NCI-H187 (cell line): ENCODE measurements at places on chromosomes 11 and 22.

DNA sequence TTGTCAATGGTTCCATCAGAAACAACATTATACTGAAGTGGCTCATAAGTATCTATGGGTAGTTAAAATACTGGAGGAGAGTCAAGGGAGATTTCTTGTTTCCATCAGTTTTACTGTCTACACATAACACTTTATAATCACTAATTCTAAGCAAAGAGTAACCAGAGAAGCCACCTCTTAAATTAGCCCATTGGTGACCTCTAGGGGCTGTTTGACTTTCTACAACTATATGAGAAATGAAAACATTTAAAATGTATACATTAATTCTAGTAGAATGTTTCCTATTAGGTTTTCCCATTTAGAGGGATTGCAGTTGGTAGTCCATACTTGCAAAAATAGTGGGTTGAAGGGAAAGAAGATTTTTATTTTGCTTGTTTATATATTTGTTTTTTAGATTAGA lies 504.3 kb downstream of the FAM181B start:
- DNase-seq: no peak

GRCh38 chr11:130478881-130479280 lies 30.4 kb downstream of the ADAMTS15 start:
- no peak for DNase-seq

GRCh38 chr11:78391424-78391823 lies 26.2 kb downstream of the GAB2 start:
- DNase-seq: no peak

- no peak for DNase-seq
Measured at GRCh38 chr22:48586799-48587185, 1240.9 kb downstream of the BRD1 start.

DNA sequence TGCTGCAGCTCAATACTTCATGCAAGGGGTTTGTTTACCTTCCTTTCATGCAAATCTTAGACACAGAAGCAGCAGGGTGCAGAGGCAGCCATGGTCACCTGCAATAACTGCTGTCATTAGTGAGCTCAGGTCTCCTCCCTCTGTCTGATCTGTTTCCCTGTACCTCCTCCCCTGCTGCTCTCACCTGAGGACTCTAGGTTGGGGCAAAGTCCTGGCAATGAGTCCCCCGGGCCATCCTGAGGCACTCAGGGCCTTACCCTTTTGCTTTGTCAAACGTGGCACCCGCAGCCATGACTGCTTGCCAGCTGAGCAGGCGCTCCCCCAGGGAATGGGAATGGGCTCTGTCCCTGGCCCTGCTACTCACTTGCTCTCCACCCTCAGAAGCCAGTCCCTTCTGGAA lies 3.9 kb downstream of the LRRC10B start:
- peak; percentile 37 for DNase-seq

DNA sequence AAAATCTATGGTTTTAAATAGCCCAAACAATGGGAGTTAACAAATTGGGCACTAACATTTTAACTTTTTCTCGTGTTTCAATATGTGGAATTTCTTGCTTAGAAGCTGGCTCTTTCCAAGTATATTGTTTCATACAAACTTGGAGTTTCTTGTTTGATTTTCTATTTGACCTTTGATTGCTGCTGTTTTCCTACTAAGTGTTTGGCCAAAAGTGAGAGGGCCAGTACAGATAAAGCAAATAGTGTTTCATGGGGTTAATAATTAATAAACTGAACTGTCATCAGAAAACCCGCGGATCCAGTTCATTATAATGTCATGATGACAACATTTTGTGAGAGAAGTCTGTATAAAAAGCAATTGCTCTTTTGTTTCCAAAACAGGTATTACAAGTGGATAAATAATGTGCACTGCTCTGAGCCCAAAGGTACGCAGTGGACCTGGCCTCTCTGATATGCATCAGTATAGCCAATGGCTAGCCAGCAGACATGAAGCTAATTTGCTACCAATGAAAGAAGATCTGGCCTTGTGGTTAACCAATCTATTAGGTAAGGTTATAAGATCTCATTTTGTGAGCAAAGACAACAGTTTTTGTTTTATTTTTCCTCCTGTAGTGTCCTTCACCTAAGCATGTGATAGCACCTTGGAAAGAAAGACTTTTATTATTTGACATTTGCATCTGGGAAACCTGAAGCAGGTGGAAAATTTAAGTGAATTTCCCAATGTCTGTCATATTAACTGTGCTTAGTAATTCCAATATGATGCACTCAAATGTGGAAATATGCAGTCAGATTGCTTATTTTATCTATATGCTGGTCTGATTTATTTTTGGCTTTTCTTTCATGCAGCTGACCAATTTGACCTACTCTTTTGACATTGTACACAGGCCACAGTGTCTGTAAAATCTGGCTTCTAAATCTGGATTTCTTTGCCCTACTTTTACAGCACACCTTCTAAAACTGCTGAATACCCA lies 8.3 kb downstream of the GAS2 start:
- DNase-seq: no peak

- DNase-seq: no peak
Measured at GRCh38 chr11:3202305-3202704, 16.3 kb downstream of the MRGPRG start.

- no peak for DNase-seq
Measured at GRCh38 chr11:118211006-118211405, 13.8 kb downstream of the JAML start.
